Pancreas (tissue), 10 donors: ENCODE measurements at places on chromosomes 4 and X.

DNA sequence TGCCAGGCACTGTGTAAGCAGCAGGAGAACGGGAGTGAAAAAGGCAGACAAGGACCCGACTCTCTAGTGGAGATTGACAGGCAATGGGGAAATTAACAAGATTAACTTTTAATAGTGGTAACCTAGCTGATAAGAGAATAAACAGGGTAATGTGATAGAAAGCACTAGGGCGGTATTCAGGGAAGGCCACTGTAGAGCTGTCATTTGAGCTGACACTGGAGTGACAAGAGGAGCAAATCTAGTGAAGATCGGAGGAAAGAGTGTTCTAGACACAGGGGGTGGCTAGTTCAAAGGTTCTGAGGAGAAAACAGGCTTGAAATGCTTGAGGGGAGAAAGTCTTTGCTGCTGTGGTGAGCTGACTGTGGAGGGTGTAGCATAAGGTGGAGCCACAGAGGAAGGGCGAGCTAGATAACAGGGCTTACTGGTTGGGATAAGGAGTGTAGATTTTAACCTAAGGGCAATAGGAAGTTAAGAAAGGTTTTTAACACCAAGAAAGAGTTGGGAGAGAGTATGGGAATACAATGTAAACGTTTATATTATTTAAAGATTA lies 122.8 kb downstream of the SLC10A7 start:
- H3K27me3 ChIP-seq = no peaks in the 10 kb centered on the region
- no peaks in the 10 kb centered on the region for H3K4me1 ChIP-seq
- no peak for DNase-seq
- H3K27ac ChIP-seq = no peak overlapping the region
- no peak overlapping the region for H3K4me3 ChIP-seq
- no peaks in the 10 kb centered on the region for H3K36me3 ChIP-seq

GRCh38 chrX:71228063-71228642 lies 5.1 kb downstream of the GJB1 start:
- no peak overlapping the region for H3K4me3 ChIP-seq
- H3K36me3 ChIP-seq = no peaks in the 10 kb centered on the region
- no peaks in the 10 kb centered on the region for H3K4me1 ChIP-seq
- no peaks in the 10 kb centered on the region for H3K27me3 ChIP-seq
- no peak overlapping the region for H3K27ac ChIP-seq
- no peak for DNase-seq

GRCh38 chr4:16807355-16807754 lies 91.1 kb downstream of the LDB2 start:
- H3K27ac ChIP-seq = no peak overlapping the region
- no peak for DNase-seq
- no peaks in the 10 kb centered on the region for H3K4me1 ChIP-seq

GRCh38 chr4:186946682-186947294 lies 223.1 kb upstream of the FAT1 start:
- H3K4me3 ChIP-seq = no peak overlapping the region
- peak overlapping the region; percentile 68 for H3K27ac ChIP-seq
- H3K4me1 ChIP-seq = peaks cover 22% of the 10 kb centered on the region
- no peaks in the 10 kb centered on the region for H3K27me3 ChIP-seq
- DNase-seq = peak; percentile 75

GRCh38 chr4:4864940-4865704 lies 5.7 kb downstream of the MSX1 start:
- no peaks in the 10 kb centered on the region for H3K36me3 ChIP-seq
- peaks cover 6% of the 10 kb centered on the region for H3K27me3 ChIP-seq

DNA sequence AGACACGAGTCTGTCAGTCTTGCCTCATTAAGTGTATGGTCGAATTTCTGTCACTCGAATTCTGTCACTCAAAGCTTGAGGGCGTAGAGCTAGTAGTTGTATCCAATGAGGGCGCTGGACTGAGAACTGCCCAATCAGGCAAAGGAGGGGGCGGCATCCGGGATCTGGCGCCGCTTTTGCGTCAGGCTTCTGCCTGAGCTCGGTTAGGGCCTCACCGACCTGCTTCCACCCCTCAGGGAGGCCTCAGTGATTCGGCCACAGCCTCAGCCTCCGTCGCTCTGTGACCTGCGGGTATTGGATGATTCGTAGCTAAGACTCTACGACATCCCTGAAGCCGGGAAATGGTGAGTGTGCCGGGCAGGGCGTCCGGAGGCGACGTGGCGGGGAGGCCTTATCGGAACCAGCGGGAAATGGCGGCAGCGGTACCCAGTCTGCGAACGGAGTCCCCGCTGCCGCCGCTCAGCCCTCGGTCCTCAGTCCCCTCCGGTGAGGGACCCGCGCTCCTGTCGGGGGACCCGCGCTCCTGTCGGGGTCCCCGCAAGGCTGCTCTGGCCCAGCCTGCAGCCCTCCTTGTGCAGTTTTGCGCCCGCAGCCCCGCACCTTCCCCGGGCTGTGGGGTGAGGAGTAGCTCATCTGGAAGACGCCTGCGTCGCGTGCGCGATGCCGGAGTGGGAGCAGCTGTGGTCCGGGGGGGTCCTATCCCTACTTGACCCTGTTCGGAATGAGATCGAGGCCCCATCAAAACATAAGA lies 88.3 kb downstream of the ZNF718 start:
- H3K27me3 ChIP-seq = no peaks in the 10 kb centered on the region
- no peaks in the 10 kb centered on the region for H3K36me3 ChIP-seq
- peak; percentile 79 for DNase-seq

- no peaks in the 10 kb centered on the region for H3K27me3 ChIP-seq
- H3K36me3 ChIP-seq = no peaks in the 10 kb centered on the region
- H3K4me1 ChIP-seq = peaks cover 44% of the 10 kb centered on the region
- H3K27ac ChIP-seq = no peak overlapping the region
Measured at GRCh38 chr4:185761352-185762235, 50.4 kb downstream of the SORBS2 start.

DNA sequence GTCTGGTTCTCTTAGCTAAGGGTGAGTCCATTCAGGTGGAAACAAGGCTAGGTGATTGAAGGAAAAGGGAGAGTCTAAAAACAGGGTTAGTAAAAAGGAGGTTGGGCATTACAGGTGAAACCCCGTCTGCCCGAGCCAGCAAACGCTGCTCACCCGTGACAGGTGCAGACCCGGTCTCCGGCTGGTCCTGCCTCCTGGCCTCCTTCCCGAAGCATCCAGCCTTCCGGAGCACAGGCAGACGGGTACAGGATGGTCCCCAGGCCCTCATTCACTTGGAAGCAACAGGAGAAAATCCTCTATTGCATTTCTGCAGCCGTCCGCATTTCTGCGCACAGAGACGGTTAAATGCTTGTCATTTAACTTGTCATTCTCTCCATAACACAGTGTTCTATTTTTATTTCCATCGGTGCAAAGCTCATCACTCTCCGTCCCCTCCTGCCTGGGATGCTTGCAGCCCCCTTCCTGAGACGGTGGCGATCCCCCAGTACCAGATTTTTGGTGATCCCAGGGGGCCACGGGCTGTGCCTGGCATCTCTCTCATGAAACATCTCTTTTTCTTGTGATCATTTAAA lies 90.8 kb upstream of the PPP2R3B start:
- H3K36me3 ChIP-seq = no peaks in the 10 kb centered on the region
- no peak overlapping the region for H3K4me3 ChIP-seq
- no peaks in the 10 kb centered on the region for H3K27me3 ChIP-seq
- no peak for DNase-seq
- no peak overlapping the region for H3K27ac ChIP-seq

DNA sequence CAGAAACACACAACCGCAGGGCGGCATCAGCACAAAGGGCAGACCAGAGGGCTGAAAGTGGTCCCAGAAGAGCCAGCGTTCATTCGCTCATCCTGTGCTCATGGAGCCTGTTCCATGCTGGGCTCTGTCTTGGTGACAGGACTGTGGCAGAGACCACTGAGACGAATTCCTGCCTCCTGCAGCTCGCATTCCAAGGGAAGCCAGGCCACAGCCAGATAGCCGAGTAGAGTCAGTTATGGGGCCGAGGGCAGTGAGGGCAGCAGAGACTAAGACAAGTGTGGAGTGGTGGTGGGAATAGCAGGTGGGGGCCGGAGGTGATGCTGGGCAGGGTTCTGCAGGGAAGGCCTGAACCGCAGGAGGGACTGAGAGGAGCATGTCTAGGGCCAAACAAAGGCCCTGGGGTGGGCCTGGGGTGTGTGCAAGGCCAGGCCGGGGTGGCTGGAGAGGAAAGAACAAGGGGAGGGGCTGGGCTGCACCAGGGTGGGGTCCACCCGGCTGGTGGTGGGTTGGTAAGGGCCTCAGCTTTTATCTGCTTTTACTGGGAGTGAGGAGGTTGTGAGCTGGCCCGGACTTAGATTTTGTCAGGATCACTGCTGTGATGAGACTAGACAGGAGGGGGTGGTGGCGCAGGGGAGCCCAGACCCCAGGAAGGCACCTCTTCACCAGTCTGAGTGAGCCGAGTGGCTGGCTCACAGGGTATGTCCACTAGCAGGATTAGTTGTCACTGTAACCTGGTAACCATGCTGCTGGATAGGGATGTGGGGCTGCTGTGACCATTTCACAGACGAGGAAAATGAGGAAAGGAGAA lies 6.3 kb downstream of the PSAPL1 start:
- no peak overlapping the region for H3K27ac ChIP-seq
- no peaks in the 10 kb centered on the region for H3K27me3 ChIP-seq
- no peaks in the 10 kb centered on the region for H3K4me1 ChIP-seq
- no peak overlapping the region for H3K4me3 ChIP-seq
- H3K36me3 ChIP-seq = no peaks in the 10 kb centered on the region
- no peak for DNase-seq

DNA sequence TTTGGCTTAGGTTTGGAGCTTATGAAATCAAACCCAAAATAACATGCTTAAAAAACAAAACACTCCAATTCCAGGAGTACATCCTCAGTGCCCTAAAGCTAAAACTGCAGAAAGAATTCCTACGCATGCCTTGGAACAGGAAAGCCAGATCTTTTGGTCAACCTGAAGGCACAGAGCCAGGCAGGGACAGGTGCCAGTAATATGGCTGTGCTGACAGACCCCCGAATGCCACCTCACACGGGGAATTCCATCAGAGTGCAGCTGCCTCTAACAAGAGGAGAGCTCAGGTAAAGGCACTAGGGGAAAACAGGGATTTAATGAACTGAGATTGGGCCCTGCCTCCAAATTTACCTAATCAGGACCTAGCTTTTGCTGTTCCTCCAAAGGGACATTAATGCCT lies 77.1 kb downstream of the SHISA3 start:
- no peaks in the 10 kb centered on the region for H3K36me3 ChIP-seq
- H3K4me3 ChIP-seq = no peak overlapping the region
- no peaks in the 10 kb centered on the region for H3K27me3 ChIP-seq
- DNase-seq = no peak

DNA sequence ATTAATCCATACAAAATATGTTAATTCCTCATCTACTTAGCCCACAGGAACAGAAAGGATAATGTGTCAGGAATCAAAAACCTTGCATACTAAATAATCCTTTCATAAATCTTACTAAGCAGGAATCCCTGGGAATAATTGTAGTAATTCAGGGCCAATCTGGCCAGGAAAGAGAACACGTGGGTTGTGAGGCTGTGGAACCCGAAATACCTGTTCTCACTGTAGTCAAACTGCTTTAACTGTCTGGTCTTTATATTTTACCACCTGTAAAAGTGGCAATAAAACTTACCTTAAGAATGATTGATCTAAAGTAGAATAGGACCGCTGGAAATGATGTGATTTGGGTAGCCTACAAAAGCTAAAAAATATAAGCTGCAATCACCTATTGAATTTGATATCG lies 1620.9 kb downstream of the STIM2 start:
- no peaks in the 10 kb centered on the region for H3K27me3 ChIP-seq
- no peaks in the 10 kb centered on the region for H3K36me3 ChIP-seq
- H3K27ac ChIP-seq = no peak overlapping the region
- no peak overlapping the region for H3K4me3 ChIP-seq
- DNase-seq = peak; percentile 10
